ENCODE measurements at places on chromosomes 2 and 18.

DNA sequence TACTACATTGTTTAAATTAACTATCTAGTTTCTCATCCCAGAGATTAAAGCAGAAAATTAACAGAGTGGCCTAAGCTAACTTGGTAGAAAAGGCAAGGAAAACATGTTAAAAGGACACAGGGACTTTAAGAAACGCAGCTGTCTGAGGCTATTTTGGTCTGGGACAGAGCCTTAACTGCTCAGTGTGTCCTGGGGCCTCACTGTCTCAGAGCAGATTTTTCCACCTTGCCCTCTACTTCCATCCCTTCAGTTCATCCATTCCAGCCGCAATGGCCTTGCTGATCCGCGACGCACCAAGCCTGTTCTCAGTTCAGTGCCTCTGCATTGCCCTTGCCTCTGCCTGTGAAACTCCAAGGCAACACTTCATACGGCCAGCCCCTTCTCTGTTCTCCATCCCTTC, 114.9 kb upstream of the OSR1 start:
- DNase-seq, result no peak

DNA sequence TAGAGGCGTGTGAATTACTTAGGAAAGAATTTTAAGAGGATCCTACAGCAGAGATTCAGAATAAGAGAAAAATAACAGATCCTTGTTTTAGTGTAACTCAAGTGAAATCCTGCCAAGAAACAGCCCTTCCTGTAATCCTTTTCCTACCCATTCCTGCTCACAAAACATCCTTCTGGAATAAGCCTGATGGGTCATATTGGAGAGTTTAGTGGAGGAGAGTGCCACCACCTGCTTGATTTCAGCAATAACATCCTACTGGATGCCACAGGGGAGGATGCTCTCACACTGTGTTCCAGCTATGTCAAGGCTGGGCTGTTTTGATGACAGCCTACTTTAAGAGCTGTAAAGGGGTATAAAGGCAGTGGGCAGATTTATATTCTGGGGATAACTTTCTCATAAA, 54.8 kb upstream of the CCDC178 start:
- DNase-seq, result peak; percentile 42

DNA sequence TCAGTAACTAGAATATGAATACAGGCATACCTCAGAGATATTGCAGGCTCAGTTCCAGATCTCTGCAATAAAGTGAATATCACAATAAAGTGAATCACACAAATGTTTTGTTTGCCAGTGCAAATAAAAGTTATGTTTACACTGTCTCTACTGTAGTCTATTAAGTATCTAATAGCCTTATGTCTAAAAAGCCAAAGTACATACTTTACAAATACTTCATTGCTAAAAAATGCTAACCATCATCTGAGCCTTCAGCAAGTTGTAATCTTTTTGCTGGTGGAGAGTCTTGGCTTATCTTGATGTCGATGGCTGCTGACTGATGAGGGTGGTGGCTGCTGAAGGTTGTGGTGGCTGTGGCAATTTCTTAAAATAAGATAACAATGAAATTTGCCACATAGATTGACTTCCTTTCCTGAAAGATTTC, 159.4 kb downstream of the MYO1B start:
- peak; percentile 21 for DNase-seq

DNA sequence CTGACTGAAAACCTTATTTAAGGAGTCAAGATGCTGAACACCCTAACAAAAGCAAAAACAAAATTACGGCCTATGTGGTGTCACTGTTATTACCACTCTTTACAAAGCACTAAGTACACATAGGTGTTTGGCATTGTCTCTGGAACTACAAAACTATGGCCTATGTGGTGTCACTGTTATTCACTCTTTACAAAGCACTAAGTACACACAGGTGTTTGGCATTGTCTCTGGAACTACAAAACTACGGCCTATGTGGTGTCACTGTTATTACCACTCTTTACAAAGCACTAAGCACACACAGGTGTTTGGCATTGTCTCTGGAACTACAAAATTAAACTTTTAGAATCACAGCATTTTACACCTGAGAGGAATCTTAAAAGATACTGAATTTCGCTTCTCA, 47.4 kb downstream of the SLC35F5 start:
- DNase-seq, result no peak

- DNase-seq, result no peak
These were observed 1704.8 kb upstream of the PIK3C3 start for GRCh38 chr18:40250236-40250635.

DNA sequence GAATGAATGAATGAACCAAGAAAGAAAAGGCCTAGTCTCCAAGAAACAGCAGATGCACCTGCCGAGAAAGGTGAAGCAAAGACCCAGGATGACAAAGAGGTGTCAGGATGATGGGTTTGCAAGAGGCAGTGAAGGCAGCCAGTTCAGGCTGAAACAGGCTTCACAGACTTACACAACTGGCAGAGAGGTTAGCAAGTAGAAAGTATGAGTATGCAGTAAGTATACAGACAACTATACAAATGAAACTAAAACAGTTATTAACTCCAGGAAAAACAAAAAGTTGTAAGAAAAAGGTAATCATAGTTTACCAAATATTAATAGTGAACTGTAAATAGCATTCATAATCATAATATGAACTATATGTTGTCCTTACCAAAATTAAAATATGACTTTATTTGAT, 19.8 kb upstream of the RNU4ATAC start:
- no peak for DNase-seq

GRCh38 chr2:98803405-98804264, 72.7 kb upstream of the MGAT4A start:
- DNase-seq, result no peak

- DNase-seq, result no peak
These were observed 178.6 kb upstream of the DOK6 start for GRCh38 chr18:69222089-69222488.

Measured in fibroblast of skin of left quadriceps (primary cell).